ENCODE measurements at places on chromosomes 1 and 21.

DNA sequence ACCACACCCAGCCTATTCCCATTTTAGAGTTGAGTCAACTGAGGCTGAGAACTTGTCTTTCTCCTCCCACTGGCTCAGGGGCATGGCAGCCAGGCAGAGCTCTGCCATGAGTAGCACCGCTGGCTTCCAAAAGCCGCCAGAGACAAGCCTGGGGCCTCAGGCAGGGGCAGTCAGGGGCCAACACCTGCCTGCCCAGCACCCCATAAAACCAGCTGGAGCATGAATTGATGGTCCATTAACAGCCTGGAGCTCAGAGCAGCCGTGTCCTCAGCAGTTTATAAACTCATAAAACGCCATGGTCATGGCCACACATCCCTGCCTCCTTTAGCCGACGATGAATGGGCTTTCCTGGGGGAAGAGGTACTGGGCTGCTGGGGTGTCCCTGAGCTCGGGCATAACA, 50.6 kb upstream of the PAX7 start:
- no peak for DNase-seq

GRCh38 chr1:44251989-44252671, 38.9 kb downstream of the DMAP1 start:
- no peak for DNase-seq

DNA sequence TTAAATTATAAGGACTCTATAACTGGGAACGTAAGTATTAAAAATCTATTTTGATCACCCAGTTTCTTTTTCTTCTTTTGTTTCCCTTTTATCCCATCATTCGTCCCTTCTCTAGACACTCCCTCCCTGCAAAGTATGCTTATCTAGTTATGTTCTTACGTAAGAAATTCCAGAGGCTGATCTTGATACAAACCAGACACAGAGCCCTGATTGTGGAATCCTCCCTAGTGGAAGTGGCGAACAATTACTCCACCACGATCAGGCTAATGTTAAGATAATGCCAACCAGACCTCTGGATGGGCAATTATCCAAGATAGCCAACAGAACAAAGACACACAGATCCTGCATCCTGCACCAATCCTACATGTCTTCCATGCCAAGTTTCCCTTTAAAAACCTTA, 1557.4 kb downstream of the PLA2G4A start:
- no peak for DNase-seq

DNA sequence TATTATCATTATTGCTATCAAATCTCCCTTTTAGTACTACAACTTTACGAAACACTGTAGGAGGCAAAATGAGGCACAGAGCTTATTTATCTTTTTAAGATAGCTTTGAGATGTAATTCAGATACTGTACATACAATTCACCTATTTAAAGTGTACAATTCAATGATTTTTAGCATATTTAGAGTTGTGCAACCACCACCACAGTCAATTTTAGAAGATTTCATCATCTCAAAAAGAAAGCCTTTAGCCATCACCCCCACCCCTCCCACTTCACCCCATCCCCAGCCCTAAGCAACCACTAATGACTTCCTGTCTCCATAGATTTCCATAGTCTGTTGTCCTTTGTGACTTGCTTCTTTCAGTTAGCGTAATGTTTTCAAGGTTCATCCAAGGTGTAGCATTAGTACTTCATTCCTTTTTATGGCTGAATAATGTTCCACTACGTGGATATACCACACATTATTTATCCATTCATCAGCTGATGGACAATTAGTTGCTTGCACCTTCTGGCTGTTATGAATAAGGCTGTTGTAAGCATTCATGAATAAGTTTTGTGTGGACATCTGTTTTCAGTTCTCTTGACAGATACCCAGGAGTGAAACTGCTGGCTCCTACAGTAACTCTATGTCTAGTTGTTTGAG, 9.4 kb upstream of the CAPN9 start:
- no peak for DNase-seq

DNA sequence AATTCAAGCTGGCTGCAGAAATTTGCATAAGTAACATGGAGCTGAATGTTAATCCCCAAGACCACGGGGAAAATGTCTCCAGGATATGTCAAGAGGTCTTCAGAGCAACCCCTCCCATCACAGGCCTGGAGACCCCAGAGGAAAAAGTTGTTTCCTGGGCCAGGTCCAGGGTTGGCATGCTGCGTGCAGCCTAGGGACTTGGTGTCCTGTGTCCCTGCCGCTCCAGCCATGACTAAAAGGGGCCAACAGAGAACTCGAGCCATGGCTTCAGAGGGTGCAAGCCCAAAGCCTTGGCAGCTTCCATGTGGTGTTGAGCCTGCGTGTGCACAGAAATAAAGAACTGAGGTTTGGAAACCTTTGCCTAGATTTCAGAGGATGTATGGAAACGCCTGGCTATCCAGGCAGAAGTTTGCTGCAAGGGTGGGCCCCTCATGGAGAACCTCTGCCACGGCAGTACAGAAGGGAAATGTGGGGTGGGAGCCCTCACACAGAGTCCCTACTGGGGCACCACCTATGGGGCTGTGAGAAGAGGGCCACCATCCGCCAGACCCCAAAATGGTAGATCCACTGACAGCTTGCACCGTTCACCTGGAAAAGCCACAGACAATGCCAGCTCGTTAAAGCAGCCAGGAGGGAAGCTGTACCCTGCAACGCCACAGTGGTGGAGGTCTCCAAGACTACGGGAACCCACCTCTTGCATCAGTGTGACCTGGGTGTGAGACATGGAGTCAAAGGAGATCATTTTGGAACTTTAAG, 222.9 kb downstream of the COP1 start:
- no peak for DNase-seq

Data from NCI-H1105 (cell line).